ENCODE measurements at places on chromosomes 1 and 21. TPM values are rescaled to one million over a fixed set of nuclear protein-coding genes. Genes with fewer than 3 reads are reported as not detected.

Gene DNAJC28
- polyA plus RNA-seq = 6.1 TPM

GRCh38 chr1:101344745-101345144, 107.9 kb downstream of the S1PR1 start:
- no peak for DNase-seq

Gene RPS6KC1
- polyA plus RNA-seq = 25.2 TPM

Gene FAM72D
- polyA plus RNA-seq = 3.6 TPM

DNA sequence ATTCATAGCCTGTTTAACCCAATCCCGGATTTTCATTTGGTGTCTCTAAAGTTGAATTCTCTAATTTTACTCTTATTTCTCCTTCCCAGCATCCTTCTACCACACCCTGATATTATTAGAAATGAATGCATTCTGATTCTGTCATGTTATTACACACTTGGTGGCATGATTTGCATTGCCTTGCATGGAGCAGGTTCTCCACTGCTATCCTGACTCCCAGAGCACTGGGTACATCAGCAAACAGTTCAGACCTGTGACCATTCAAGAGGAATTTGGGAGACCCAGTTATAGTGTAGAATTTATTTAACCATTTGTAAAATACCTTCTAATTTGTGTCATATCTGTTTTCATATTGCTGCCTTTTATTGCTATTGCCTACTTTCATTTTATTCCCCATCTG, 2.6 kb downstream of the LRRC8B start:
- DNase-seq = no peak

- DNase-seq = no peak
Measured at GRCh38 chr1:44696789-44697345, 22.4 kb downstream of the ARMH1 start.

DNA sequence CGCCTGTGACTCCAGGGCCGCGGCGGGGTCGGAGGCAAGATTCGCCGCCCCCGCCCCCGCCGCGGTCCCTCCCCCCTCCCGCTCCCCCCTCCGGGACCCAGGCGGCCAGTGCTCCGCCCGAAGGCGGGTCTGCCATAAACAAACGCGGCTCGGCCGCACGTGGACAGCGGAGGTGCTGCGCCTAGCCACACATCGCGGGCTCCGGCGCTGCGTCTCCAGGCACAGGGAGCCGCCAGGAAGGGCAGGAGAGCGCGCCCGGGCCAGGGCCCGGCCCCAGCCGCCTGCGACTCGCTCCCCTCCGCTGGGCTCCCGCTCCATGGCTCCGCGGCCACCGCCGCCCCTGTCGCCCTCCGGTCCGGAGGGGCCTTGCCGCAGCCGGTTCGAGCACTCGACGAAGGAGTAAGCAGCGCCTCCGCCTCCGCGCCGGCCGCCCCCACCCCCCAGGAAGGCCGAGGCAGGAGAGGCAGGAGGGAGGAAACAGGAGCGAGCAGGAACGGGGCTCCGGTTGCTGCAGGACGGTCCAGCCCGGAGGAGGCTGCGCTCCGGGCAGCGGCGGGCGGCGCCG, at the start of gene SIM2:
TSS of gene SIM2 (plus strand) at position 135 of the 565 bp plus-strand sequence. CDS start 632 bp downstream, outside the sequence.
- DNase-seq = no peak

Gene RCC1
- polyA plus RNA-seq = 31.7 TPM

DNA sequence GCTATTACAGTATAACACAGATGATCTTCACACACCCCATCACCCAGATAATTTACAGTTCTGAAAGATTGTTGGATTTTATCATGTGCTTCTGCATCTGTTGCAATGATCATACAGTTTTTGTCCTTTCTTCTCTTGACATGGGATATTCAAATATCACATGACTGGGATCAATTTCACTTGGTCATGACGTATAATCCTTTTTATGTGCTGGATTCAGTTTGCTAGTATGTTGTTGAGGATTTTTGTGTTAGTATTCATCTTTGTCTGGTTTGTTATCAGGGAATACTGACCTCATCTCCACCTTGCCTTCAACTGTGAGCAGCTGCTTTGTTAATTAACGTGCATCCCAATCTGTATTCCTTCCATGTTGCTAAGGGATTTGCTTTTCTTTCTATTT, 44.7 kb upstream of the DISC1 start:
- no peak for DNase-seq

Gene KRTAP21-2
- polyA plus RNA-seq = not detected

Gene NUDC
- polyA plus RNA-seq = 92.7 TPM

DNA sequence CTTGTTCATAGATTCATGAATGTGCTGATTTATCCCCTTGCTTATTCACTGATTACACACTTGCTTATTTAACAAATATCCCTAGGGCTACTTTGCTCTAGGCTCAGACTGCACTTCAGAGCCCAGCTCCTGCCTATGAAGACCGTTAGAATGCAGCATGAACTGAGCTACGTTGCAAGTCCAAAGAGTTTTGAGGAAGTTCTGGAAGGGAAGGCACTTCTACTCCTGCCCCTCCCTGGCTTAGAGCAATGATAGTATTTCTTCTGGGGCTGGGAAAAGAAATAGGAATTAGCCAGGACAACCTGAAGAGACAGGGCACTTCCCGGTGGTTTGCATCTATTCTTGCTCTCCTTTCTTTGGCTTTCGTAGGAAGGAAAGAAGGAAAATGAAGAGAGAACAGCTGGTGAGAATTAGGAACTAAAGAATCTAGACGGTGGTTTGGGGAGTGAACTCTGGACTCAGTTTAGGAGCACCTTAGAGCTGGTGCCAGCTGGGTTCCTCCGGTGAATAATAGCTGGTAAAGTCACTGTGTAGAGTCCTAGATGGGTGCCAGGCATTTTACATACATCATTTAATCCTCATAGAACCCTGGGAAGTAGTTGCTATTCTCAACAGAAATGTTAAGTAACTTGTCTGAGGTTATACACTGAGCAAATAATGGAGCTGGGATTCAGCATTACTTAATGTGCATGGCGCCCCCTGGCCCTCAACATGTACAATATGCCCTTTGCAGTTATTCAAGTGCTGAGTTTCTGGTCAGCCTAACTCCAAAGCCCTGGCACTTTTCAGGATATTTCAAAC, 65.9 kb downstream of the NDUFS5 start:
- DNase-seq = no peak

Gene TESK2
- 6.1 TPM for polyA plus RNA-seq

GRCh38 chr21:44814498-44815023, 3.3 kb downstream of the SUMO3 start:
- DNase-seq = no peak

GRCh38 chr1:92567211-92567868, 80.6 kb upstream of the GFI1 start:
- DNase-seq = no peak

DNA sequence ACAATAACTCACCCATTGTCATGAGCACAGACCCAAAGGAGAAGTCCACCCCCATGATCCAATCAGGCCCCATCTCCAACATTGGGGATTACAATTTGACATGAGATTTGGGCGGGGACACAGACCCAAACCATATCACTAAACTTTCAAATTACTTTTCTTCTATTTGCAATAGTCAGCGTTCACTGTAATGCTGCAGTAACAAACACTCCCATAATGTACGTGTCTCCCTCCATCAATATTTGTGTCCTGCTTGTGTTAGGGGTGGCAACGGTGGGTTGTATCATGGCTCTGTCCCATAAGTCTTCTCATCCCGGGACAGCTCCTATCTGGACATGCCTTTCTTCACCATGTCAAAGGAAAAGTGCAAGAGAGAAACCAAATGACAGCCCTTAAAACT, 26.2 kb downstream of the TFF3 start:
- DNase-seq = no peak

Gene CSTB
- 64.3 TPM for polyA plus RNA-seq

DNA sequence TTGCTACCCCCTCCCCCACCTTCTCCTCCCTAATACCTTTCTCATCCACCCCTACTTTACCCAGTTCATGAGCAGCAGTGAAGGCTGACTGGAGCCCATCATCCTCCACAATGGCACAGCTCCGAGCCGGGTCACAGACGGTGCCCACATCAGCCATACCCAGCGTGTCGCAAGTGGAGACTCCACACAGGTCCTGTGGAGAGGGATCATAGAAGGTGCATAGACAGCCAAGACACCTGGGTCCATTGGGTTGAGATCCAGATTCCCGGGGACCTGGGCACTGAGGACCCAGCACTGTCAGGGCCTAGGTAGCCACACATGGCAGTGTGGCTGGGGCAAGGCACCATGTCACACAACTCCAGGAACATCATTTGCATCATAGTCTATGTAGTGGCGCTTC, 2.7 kb downstream of the ADAMTS4 start:
- no peak for DNase-seq

Gene MSH4
- 0.25 TPM for polyA plus RNA-seq

Gene AMY1A
- not detected for polyA plus RNA-seq

- DNase-seq = no peak
Measured at GRCh38 chr1:40664791-40665190, 691 bp downstream of the RIMS3 start.

- DNase-seq = no peak
Measured at GRCh38 chr1:79089946-79090345, 83.4 kb upstream of the ADGRL4 start.

GRCh38 chr1:212596798-212597197, 11.8 kb upstream of the ATF3 start:
- no peak for DNase-seq

DNA sequence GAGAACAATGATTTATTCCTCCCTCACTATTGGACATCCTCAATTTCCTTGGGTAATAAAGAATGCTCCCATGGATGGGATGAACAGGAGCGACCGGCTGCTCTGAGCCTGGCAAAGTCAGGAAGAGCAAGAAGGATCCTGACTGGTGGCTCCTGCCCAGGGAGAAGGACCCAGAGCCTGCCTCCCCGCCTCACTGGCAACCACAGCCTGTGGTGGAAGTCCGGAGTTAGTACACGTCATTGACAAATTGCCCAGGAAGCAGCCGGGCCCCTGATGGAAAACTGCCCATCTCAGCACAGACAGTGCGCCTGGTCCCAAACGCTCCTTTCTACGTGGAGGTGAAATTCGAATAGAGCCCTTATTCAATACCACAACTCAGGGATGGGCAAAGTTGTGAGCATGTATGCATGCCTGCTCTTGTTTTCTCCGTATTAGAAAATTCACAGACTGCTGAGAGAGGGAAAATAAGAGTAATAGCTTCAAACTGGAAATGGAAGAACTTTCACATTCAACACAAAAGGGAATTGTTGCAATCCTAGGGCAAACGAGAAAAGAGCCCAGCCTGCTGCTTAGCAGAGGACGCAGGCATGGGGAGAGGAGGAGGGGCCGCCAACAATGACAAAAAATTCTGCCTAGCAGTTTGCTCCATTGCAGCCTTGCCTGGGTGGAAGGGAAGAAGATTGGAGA, 397.1 kb upstream of the VAMP3 start:
- no peak for DNase-seq

Gene CLCA1
- polyA plus RNA-seq = not detected

Gene ESPN
- 14.4 TPM for polyA plus RNA-seq

GRCh38 chr1:33176362-33176850, 5.4 kb downstream of the TRIM62 start:
- no peak for DNase-seq

GRCh38 chr1:101310506-101310905, 73.7 kb downstream of the S1PR1 start:
- DNase-seq = no peak

GRCh38 chr1:221631556-221631955, 110.3 kb downstream of the DUSP10 start:
- DNase-seq = no peak

DNA sequence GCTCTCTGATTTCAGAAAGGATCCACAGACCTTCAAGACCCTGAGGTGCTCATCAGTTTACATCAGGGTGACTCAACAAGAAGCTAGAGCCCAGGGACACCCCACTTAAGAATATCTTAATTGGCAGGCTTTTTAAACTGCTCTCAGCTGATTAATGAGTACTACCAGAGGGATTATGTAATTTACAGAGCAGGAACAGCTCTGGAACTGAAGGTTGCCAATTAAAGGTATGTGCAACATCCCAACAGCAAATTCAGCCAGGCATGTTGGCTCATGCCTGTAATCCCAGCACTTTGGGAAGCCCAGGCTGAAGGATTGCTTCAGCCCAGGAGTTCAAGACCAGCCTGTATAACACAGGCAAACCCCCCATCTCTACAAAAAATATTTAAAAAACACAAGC, 295.7 kb downstream of the SETD4 start:
- no peak for DNase-seq

Gene OR2AJ1
- not detected for polyA plus RNA-seq

- no peak for DNase-seq
Measured at GRCh38 chr1:15328351-15329103, 81.2 kb upstream of the EFHD2 start.

DNA sequence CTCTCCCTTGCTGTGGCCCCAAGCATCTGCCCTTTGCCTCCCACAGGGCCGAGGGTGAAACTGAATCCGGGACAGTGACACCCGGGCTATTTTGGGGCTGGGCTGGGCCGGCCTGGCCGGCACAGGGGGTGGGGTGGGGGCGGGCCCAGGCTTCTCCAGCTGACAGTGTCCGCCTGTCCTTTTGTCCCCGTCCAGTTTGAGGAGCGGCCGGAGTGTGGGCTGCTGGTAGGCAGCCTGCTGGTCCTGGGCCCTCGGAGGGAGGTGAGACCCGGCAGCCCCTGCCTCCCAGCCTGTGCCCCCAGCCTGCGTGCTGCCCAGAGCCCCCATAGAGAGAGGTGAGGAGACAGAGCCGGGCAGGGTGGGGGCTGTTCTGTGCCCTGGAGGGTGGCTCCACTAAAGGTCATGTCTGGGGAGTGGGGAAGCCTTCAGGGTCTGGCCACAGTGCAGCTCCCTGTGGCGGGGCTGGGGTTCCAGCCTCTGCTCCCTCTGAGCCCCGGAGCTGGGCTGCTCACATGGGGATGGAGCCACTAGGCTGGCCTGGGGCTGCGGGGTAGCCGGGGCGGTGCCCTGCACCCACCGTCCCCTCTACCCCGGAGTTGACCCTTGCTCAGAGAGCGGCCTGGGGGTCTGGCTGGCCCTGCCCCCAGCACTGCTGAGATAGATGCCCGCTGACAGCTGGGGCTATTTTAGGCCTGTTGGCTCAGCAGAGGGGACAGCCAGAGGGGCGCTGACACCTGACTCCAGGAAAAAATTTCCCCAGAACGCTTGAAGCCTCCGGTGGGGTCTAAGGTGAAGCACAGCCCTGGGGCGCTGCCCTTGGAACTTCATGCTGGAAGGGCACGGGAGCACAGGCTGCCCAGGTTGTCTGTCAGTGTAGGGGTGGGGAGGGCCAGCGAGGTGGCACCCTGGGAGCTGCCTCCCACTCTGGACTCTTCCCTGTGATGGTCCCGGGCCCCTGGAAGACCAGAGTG, at the start of gene OBSCN:
TSS of gene OBSCN (plus strand) at position 194 of the 971 bp plus-strand sequence. CDS start 3,740 bp downstream, outside the sequence.
- no peak for DNase-seq
